SW 1271 (cell line): ENCODE measurements at places on chromosomes 13 and 19.
A peak's percentile ranks its signal among the peaks of the same experiment; 100 is the strongest.

DNA sequence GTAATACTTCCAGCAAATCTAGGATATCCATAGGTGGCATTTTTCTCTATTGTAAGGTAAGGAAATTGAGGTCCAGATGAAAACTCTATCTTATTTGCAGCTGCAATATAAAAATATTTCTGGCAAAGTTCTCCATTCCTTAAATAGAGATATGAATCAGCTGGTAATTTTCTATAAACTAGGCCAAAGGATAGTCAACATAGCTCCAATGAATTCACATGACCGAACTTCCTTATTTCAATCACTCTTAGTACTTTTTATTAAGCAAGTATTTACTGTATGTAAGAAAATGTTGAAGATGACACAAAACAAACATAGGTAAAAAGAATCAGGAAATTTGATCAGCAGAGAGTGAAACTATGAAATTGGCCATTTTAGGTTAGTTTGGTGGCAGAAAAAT is 13.0 kb upstream of the LCP1 start:
- no peak for DNase-seq

GRCh38 chr19:16380314-16380695 is 55.7 kb downstream of the KLF2 start:
- DNase-seq = no peak

- no peak for DNase-seq
These were observed 608 bp downstream of the CD70 start for GRCh38 chr19:6590258-6590826.

GRCh38 chr13:33110386-33110712 is 94.1 kb downstream of the KL start:
- DNase-seq = no peak

GRCh38 chr19:6740589-6741343 is 1.3 kb downstream of the TRIP10 start:
- DNase-seq = peak; percentile 60

DNA sequence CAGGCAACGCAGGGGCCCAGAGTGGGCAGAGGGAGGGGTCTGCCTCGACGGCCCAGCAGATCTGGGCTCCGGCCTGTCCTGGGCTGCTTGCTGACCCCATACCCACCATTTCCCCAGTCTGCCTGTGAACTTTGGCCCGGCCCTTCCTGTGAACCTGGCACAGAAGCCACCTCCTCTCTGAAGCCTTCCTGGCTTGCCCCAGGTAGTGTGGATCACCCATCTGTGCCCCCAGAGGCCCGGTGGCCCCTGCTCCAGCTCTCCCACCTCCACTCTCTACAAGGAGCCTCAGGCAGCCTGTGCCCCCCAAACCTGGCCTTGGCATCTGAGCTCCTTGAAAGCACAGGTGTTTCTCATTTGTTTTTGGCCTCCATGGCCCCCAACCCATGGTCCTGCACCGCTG is 15.7 kb downstream of the PLEKHF1 start:
- no peak for DNase-seq

- peak; percentile 22 for DNase-seq
These were observed 29.4 kb upstream of the PTPRS start for GRCh38 chr19:5369962-5370367.

GRCh38 chr19:5114727-5115126 is 145.8 kb downstream of the KDM4B start:
- no peak for DNase-seq

DNA sequence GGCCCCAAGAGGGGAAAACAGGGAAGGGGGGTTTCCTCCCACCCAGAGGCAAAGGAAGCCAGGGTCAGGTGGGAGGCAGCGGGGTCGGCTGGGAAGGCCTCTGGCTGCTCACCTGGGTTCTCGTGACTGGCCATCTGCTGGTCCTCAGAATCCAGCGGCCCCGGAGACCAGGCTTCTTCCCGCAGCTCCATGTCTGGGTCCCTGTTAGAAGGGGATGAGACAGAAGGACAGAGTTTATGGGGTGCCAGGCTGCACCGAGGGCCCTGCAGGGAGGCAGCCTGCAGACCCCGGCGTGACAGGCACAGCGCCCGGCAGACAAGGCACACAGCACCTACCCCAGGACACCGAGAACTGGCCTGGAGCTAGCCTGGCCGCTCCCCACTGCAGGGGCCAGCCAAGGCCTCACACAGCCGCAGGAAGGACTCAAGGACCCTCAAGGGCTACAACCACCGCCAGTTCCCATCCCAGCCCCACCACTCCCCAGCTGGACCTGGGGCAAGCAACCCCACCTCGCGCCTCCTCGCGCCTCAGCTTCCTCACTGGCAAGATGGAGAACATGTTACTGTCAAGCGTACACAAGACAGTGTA is 18.0 kb downstream of the ZNF787 start:
- no peak for DNase-seq

GRCh38 chr13:75359266-75359665 is 122.7 kb downstream of the TBC1D4 start:
- DNase-seq = peak; percentile 62

GRCh38 chr13:104297075-104297474 is 1230.9 kb upstream of the SLC10A2 start:
- DNase-seq = no peak

DNA sequence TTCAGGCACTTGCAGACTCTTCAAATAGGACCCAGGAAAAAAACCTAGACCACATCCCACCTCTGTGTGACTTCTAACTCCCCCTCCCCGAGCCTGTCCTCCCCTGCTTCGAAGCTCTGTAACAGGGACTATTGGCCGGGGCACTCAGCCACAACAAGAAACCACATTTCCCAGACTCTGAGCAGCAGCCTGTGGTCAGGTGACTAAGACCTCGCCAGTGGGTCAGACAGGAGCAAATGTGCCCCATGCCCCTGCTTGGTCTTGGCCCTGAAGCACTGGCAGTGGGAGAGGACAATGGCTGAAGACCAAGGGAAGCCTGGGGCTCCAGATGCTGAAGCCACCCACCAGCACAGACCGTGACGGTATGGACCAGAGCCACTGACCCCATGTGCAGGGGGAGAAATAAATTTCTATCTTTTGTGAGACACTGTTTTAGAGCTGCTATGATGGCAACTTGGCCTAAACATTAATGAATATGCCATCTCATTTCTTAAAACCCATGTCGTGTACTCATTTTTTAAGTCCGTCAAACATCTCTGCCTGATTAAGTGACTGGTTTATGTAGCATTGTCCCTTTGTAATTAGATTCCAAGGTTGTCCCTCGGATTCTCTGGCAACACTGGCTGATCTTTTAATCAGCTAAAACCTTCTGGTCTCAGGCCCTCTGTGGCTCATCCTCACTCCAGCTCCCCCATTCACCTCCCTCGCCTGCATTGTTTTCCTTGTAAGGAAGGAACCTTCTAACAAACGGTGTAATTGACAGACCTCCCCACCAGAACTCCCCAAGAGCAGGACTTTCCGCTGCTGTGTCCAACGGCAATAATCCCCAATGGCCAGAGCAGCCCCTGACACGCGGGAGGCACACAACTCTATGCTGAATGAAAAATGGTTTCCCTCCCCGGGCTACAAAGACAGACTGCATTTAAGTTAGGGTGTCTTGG is 98.4 kb downstream of the STK24 start:
- no peak for DNase-seq

- no peak for DNase-seq
These were observed 13.3 kb upstream of the ZNF681 start for GRCh38 chr19:23771761-23772674.

- DNase-seq = no peak
These were observed 21.3 kb upstream of the MIR17HG start for GRCh38 chr13:91326146-91326545.

GRCh38 chr13:90792335-90792734 is 555.2 kb upstream of the MIR17HG start:
- no peak for DNase-seq

GRCh38 chr19:12838886-12839756 is 806 bp downstream of the MAST1 start:
- no peak for DNase-seq

- DNase-seq = peak; percentile 24
These were observed 47.1 kb downstream of the TGDS start for GRCh38 chr13:94548821-94549231.

DNA sequence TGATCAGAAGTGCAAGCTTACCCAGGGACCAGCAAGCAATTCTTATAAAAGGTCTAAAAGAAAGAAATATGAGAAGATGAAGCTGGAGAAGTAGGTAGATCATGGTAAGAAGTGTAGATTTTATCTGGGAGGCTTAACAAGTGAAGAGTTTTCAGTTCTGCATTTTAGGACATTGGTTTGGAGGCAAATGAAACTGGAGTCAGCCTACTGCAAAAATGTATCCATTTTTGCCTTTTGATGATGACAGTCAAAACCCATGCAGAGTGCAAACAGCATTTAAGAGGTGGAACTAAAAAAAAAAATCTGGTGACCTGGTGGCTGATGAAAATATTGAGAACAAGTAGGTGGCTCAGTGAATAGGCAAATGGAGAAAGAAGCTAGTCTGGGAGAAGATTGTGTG is 216.9 kb downstream of the DNAJC15 start:
- no peak for DNase-seq

DNA sequence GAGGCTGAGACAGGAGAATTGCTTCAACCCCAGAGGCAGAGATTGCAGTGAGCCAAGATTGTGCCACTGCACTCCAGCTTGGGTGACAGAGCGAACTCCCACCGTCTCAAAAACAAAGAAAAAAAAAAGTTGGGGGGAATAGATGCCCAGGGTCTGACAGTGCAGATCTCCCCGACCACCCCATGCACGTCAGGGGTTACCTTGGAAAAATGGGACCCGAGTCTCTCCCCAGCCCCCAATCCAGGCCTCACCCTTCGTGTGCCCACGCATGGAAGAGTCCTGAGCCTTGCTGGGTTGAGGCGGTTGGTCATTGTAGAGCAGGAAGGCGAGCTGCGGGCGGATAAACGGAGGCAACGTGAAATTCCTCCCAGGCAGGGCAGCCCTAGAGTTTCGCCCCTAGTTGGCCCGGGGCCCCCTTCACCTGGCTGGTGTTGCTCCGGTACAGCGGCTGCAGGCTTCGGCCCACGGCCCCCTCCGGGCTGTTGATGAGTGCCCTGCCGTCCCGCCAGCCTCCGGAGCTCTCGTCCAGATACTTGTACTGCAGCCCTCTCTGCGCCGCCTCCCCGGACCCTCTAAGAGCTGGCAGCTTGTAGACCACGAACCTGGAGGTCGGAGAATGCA is 588 bp downstream of the DNASE2 start:
- no peak for DNase-seq

DNA sequence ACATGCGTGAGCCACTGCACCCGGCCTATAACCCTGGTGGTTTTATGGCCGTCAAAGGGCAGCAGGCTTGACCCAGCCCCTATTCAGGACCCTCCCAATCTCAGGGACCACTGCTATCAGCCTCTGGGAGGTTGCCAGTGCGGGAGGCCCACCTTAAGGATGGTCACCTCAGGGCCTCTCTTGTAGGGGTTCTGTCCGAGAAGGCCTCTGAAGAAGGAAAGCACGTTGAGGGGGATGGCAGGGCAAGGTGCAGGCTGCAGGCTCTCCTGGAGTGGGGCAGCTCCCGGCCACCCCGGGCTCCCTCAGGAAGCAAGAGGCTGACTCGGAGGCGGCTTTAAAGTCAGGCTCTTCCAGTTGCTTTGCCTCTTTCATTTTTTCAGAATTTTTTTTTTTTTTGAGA is 6.0 kb upstream of the GRTP1 start:
- DNase-seq = no peak

DNA sequence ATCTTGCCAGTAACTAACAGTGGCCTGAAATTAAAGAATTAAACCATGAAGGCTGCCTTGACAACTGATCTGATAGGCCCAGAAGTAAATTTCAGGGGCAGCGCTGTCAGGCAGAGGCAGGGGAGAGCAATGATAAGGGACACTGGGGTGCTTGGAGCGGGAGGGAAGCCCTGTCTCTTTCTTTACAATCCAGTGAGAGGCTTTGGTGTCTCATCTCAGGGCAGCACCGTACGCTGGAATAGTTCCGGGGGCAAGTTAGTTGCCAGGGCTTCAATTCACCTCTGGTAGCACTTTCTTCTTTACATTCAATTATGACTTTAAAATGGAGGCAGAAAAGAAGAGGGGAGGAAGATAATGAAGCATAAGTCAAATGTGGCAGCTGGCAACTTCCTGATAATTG is 74.6 kb downstream of the CBY2 start:
- no peak for DNase-seq

GRCh38 chr13:64817691-64818090 is 2412.4 kb downstream of the PCDH9 start:
- DNase-seq = no peak

- DNase-seq = no peak
These were observed 63.1 kb downstream of the ATP11A start for GRCh38 chr13:112752711-112753541.

DNA sequence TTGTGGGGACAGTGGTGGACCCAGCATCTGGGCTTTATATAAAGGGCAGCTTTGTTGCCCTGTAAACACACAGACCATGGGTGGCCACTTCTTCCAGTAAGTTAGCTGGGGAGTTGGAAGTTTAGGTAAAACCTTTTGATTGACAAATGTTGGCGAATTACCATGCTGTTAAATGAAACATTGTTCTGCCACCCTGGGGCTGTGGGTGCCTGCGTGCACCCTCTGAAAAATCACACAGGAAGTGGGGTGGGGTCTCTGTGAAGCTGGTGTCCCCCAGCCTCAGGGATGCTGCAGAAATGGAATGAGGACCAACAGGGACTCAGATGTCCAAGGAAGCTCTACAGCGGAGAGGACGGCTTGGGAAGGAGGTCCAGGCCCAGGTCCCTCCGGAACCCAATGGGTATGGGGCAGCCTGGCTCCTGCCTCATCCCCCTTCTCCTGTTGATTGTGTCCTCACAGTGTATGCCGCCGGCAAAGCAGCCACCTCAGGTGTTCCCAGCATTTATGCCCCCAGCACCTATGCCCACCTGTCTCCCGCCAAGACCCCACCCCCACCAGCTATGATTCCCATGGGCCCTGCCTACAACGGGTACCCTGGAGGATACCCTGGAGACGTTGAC is 2.8 kb upstream of the USF2 start:
- DNase-seq = no peak

GRCh38 chr13:77779552-77780272 is 82.2 kb downstream of the SLAIN1 start:
- DNase-seq = peak; percentile 32

DNA sequence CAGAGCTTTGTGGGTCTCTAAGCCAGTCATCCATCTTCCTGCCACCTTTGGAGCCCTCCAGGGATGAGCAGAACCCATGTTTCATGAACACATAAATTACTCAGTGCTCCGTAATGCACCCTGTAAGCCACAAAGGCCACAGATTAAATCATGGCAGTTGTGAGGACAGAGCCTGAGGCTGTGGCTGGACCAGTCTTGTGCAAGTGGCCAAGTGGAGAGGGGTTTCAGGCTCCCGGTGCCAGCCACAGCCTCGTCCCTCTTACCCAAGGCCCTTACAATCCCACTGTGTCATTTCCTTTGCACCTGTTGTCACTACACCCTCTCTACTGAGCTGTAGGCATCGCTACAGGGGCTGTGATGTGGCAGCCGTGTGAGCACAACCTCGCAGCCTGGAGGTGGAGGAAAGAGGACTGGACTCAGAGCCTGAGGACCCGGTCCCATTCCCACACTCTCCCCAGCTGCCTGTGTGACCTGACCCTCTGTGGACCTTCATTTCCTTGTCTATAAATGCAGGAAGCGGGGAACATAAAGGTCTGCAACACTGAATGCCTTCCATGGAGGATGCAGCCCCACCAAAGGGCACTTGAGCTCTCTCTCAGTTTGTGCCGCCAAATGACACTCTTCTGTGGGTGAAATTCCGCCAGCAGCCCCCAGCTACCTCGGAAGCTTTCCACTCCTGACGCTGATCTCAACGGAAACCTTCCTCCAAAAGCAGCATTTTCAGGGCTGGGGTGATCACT is 792.0 kb downstream of the UQCRFS1 start:
- no peak for DNase-seq
